ENCODE measurements at places on chromosomes 12 and 14. TPM values are rescaled to one million over a fixed set of nuclear protein-coding genes. Genes with fewer than 3 reads are reported as not detected.

GRCh38 chr14:102505000-102505619 is 4.5 kb downstream of the ANKRD9 start:
- no peak for DNase-seq

- no peak for DNase-seq
Observed at GRCh38 chr14:79248771-79249170, 962.5 kb downstream of the DIO2 start.

- DNase-seq, result no peak
Observed at GRCh38 chr12:101002696-101003419, 207.2 kb downstream of the SLC5A8 start.

- DNase-seq, result no peak
Observed at GRCh38 chr12:13288937-13289652, 92.6 kb downstream of the EMP1 start.

DNA sequence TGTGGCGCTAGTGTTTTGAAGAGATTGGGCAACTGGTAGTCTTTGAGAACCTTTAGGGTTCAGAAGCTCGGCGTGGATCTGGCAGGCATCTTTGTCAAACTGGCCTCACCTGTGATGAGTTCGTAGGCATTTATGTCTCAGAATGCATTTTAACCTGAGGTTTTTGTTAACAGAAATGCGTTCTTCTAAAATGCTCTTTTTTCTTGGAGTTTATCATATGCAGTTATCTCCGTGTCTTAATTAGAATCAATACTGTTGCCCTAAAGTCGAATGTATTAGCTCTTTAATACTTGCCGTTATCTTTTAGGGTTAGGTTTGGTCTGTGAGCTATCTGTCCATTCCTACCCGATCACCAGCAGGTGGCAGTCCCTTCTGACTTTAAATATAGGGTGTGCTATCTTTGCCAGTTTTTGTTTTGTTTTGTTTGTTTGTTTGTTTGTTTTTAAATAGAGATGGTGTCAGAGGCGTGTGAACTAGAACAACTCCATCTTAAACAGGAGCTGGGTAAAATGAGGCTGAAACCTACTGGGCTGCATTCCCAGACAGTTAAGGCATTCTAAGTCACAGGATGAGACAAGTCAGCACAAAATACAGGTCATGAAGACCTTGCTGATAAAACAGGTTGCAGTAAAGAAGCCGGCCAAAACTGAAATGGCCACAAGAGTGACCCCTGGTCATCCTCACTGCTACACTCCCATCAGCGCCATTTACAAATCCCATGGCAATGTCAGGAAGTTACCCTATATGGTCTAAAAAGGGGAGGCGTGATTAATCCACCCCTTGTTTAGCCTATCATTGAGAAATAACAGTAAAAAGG is 1.4 kb downstream of the ATF1 start:
- peak; percentile 12 for DNase-seq

- no peak for DNase-seq
Observed at GRCh38 chr14:79552778-79553177, 658.5 kb downstream of the DIO2 start.

DNA sequence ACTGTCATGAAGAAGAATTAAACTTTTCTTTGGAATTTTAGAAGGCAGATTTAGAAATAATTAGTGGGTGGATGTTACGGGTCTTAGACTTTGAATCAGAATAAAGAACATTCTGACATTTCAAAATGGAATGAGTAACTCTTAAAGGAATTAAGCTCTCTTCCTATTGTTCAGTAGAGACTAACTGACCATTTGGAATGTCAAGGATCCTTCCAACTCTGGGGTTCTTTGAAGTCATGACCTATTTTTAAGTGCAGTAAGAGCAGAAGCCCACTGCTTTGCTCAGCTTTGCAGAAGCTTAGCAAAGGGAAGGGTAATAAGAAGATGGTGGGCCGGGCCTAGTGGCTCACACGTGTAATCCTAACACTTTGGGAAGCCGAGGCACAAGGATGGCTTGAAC is 4.0 kb downstream of the CHURC1 start:
- no peak for DNase-seq

- no peak for DNase-seq
Observed at GRCh38 chr12:131041968-131042833, 88.5 kb downstream of the ADGRD1 start.

- DNase-seq, result no peak
Observed at GRCh38 chr12:131229426-131230339, 276.0 kb downstream of the ADGRD1 start.

DNA sequence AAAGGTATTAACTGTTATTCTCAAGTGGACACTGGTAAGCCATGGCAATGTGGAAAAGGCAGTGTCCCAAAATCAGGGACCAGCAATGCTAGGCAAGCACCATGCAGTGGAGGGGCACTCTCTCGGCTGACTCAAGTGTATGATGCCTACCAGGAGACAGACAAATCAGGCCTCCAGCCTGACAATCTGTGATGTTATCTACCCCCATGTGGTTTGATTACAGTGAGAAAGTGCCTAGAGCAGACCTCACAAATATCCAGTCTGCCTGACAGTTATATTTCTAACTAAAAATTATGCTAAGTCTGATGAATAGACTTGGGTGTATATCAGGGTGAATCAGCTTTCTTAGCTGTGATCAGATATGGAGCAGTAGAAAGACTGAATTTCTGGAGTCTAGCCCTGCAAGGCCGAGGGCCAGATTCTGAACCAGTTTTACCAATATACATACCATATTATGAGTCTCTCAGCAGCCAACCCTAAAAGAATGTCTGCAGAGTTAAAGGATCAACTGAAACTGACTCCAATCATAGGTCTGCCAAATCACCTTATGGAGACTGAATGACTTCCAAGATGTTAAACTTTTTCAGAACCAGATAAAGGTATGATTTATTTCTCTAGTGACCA is 3.2 kb downstream of the PLBD1 start:
- DNase-seq, result no peak

DNA sequence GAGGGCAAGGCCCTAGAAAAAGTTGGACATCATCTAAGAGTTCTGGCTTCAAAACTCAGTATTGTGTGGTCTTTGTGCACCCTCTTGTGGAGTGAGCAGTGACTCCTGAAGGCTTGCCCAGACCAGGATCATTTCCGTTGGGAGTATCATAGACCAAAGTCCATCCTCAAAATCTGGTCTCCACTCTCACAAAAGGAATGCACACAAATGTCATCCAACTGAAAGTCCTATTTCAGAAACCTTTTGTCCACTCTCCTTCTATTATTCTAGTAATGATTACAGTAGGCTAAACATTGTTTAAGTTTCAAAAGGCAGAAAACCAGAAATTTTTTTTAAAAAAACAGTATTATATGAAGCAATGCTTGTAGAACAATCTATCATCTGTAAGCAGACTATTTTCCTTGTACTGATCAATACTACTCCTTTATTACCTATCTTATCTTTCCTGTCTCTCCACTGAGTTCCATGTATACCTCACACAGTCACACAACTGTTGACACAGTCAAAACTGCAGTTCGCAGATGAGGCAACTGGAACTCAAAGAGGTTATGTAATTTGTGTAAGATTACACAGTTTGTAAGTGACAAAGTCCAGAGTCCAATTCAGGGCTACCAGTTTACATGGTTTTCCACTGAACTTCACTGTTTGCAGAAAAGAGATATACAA is 41.4 kb downstream of the COX16 start:
- DNase-seq, result peak; percentile 27

- DNase-seq, result no peak
Observed at GRCh38 chr14:91363776-91364523, 53.7 kb downstream of the CCDC88C start.

DNA sequence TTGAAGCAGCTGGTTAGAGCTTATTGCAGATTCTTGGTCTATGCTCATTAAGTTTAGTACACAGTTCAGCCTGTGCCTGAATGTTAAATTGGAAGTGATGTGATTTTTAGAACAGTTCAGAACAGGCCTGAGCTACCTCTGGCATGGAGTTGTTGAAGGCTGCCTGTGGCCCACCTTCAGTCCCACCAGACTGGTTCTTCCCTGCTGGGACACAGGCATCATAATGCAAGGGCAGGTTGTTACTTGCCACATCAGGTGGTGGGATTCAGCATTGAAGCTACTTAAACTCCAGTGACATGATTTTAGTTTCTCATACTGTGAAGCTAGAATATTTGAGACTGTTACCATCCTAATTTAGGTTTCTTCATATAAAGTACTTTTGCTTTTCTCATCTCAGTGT is 49.4 kb downstream of the PROX2 start:
- DNase-seq, result no peak

GRCh38 chr12:122031342-122032216 is 9.9 kb downstream of the BCL7A start:
- DNase-seq, result peak; percentile 67

GRCh38 chr12:120678572-120678971 is 8.4 kb upstream of the MLEC start:
- DNase-seq, result no peak

DNA sequence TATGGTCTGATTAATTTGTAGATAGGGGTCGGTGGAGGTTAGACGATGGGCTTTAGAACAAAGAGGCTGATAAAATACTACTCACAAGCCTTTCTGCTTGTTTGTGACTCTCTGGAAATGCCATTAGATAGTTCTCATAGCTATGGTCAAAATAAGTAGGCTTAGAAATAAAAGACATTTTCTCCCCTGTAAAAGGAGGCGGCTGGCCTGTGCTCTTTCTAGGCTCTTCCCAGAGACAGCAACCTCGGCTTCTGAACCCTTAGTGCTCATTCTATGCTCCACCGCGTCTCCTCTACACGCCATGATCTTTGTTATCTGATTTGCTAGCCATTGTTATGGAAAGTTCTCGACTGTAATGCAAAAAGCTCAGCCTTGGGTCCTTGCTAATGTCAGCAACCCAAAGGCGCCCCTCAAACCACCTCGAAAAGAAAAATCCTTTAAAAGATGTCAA is 64.5 kb downstream of the CRADD start:
- peak; percentile 28 for DNase-seq

GRCh38 chr14:22388669-22389595 is 200.1 kb downstream of the DAD1 start:
- no peak for DNase-seq

GRCh38 chr12:6964605-6965025 is 5.8 kb downstream of the PHB2 start:
- DNase-seq, result no peak

GRCh38 chr12:105431537-105432100 is 101.1 kb downstream of the C12orf75 start:
- no peak for DNase-seq

GRCh38 chr12:111405859-111406473 is at the start of gene SH2B3:
Gene SH2B3 (plus strand): TSS chr12:111405923. CDS start chr12:111418146, 12,223 bp downstream.
- no peak for DNase-seq

- no peak for DNase-seq
Observed at GRCh38 chr12:46533723-46534122, 161.2 kb upstream of the SLC38A2 start.

KLRB1 gene
- total RNA-seq, result not detected

TUNAR gene
- 4.4 TPM for total RNA-seq

EML5 gene
- total RNA-seq, result 1.3 TPM

CHPT1 gene
- total RNA-seq, result 20.7 TPM

C12orf42 gene
- total RNA-seq, result not detected

DIO2 gene
- 0.41 TPM for total RNA-seq

PZP gene
- total RNA-seq, result not detected

TMEM63C gene
- total RNA-seq, result 0.91 TPM

TMEM179 gene
- total RNA-seq, result 19.4 TPM

TAS2R43 gene
- total RNA-seq, result 0.47 TPM

LRFN5 gene
- total RNA-seq, result 1.3 TPM

KRT85 gene
- total RNA-seq, result not detected

All from neural crest cell (in vitro differentiated cells).